ENCODE measurements at places on chromosomes 7 and 10. TPM values are rescaled to one million over a fixed set of nuclear protein-coding genes. Genes with fewer than 3 reads are reported as not detected.

SLC39A12 gene
- not detected for total RNA-seq

NUTM2E gene
- 0.19 TPM for total RNA-seq

PRXL2A gene
- total RNA-seq, result 10.5 TPM

NEUROD6 gene
- total RNA-seq, result not detected

AMPH gene
- total RNA-seq, result 0.26 TPM

PFKFB3 gene
- 34.1 TPM for total RNA-seq

TAS2R41 gene
- not detected for total RNA-seq

TMEM178B gene
- 0.06 TPM for total RNA-seq

WASHC2A gene
- total RNA-seq, result 83.3 TPM

WNT8B gene
- not detected for total RNA-seq

BICC1 gene
- total RNA-seq, result 66.3 TPM
